Heart left ventricle (tissue), 16 donors: ENCODE measurements at places on chromosomes 13 and 19.
A peak's percentile ranks its signal among the peaks of the same experiment; 100 is the strongest.

- no peak for DNase-seq
Observed at GRCh38 chr19:56577719-56578602, 10.7 kb downstream of the ZNF470 start.

DNA sequence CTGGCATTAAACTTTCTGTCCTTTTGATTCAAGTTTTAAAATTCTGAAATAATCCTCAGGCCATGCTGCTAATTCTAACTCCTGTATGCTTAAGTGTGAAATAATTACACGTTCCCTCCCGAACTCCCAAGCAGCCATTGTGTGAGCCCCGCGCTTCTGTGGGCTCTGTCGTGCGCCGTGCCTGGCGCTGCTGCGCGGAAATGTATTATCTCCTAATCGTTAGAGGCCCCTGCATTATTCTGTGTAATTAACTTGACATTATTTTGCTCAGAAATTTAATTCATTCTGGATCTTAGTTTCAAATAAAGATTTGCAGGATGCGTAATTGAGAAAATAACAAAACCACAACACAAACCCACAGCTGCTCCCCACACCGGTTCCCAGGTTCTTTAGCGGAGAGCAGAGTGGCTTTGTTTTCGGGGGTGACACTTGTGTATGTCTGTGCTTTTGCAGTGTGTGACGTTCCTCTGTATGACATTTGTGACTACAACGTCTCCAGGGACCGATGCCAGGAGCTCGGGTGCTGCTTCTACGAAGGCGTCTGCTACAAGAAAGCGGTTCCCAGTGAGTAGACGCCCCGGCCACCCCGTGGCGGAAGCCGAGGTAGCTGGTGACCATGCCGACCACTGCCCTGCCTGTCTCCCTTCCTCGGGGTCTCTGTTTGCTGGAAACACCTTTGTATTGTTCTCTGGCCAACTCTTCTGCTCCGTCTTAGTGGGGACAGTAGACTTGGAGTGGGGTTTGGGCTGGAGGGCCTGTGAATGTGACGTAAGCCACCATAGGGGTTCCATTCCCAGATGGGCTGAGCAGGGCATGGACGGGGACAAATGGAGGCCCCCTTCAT lies 7.5 kb downstream of the TEX29 start:
- DNase-seq = no peak

GRCh38 chr13:74062933-74063332 lies 71.3 kb downstream of the KLF12 start:
- peak; percentile 64 for DNase-seq

DNA sequence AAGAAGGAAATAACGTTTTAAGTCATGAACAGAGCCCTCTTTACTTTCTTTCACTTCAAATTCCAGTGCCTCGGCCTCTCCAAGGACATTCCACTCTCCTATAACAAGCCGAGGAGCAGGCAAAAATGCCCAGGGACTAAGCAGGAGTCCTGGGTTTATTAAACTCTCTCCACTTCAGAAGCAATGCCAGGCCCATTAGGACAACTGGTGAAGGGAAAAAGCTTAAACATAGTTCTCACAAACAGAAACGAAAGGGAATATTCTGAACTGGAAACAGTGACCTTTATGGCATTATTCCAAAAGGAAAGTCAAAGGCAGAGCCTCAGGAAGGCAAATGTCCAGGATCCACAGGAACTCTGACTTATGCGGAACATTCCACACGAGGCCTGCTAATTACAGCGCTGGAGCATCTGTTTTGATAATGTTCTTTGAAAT lies 30.9 kb upstream of the MED4 start:
- peak; percentile 52 for DNase-seq

DNA sequence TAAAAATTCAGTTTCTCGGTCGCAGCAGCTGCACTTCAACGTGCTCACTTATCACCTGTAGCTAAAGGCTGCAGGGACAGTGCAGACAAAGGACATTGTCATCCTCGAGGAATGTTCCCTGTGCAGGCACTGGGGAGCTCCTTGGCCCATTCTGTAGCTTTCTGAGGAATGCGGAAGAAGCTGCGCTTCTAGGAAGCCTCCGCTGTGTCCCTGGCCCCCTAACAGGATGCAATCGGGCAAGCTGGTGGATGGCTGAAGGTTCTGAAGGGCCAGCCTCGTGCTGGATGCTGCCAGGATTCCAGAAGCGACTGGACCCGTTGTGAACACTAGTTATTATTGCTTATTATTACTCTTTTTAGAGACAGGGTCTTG lies 8.1 kb downstream of the ANO8 start:
- DNase-seq = no peak

- no peak for DNase-seq
Observed at GRCh38 chr19:5356428-5356827, 15.8 kb upstream of the PTPRS start.

GRCh38 chr13:67306742-67307141 lies 76.6 kb upstream of the PCDH9 start:
- DNase-seq = no peak

DNA sequence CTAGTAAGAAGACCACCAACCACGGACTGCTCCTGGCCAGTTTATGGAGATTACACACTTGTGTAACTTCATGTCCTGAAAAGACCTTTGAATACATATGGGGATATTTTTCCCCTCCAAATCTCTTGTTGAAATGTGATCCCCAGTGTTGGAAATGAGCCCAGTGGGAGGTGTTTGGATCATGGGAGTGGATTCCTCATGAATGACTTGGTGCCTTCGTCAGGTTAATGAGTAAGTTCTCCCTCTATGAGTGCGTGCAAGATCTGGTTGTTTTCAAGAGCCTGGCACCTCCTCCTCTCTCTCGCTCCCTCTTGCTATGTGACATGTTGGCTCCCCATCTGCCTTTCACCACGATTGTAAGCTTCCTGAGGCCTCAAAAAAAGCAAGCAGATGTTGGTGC lies 769.0 kb upstream of the SLITRK1 start:
- DNase-seq = peak; percentile 64

DNA sequence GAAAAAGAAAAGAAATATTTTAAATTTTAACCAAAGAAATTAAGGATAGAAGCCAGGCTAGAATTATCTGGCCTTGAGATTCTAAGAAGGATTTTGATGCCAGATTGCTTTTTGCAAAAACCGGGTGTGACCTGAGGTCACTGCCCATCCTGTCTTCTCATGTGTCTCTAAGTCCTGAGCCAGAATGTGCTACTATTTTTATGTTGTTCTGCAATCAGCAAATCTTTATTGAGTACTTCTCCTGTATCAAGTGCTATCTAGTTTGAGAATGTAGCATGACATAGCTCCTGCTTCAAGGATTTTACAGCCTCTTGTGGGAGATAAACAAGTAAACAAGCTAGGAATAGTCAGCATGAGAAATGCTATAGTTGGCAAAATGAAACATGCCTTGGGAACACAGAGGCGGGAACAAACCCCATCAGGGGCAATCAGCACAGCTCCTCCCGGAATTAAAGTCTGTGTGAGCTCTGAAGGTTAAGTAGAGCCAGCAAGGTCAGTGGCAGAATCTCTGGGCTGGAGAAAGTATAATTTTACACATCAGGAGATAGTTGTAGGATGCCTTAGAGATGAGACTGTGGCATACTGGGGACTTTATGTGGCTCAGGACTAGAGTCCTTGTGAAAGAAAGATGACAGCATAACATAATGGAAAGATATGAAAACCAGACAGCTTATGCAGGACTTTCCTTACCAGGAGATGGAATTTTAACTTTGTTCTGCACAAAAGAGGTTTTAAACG lies 899.5 kb upstream of the SLC10A2 start:
- no peak for DNase-seq

GRCh38 chr13:35784286-35784951 lies 307.9 kb upstream of the MAB21L1 start:
- no peak for DNase-seq

GRCh38 chr19:58047672-58048071 lies 11.4 kb upstream of the ZNF135 start:
- no peak for DNase-seq

- peak; percentile 42 for DNase-seq
Observed at GRCh38 chr19:40191836-40192646, 815 bp downstream of the MAP3K10 start.

DNA sequence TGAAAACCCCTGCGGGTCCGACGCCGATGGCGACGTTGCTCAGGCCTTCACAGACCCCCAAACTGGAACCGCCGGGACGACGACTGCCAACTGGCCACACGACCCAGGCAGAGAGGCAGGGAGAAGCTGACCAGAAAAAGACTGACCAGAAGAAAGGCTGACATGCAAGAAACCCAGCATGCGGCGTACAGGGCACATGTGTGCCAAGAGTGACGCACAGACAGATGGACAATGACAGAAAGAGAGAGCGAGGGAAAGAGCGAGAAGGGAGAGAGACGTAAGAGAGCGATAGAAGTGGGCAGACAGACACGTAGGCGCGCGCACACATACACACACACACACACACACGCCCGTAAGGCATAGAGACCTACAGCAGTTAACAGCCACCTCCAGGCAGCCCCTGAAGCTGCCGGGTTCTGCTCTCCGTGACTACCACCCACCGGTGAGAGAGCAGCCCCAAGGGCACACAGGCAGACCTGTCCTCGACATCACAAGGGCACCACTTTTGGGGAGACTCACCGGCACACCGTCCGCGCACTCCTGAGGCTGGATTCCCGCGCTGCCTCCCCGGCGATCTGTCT lies 67.2 kb upstream of the ZNF527 start:
- no peak for DNase-seq

DNA sequence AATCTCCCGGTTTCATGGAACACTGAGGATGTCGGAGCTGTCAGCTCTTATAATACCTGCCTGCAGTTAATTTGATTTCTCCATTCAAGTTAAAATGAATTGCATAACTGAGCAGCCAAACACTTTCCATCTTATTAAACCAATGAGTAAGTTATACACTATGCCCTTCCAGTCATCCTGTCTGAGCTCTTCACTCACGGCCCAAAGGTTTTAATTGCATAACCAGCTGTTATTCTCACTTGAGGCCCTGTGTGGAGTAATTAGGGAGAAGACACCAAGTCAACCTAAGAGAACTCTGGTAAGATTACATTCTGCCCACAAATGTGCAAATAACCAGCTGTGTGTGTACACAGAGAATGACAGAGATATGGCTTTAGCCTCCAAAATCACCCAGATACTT lies 303.5 kb downstream of the TBC1D4 start:
- no peak for DNase-seq

DNA sequence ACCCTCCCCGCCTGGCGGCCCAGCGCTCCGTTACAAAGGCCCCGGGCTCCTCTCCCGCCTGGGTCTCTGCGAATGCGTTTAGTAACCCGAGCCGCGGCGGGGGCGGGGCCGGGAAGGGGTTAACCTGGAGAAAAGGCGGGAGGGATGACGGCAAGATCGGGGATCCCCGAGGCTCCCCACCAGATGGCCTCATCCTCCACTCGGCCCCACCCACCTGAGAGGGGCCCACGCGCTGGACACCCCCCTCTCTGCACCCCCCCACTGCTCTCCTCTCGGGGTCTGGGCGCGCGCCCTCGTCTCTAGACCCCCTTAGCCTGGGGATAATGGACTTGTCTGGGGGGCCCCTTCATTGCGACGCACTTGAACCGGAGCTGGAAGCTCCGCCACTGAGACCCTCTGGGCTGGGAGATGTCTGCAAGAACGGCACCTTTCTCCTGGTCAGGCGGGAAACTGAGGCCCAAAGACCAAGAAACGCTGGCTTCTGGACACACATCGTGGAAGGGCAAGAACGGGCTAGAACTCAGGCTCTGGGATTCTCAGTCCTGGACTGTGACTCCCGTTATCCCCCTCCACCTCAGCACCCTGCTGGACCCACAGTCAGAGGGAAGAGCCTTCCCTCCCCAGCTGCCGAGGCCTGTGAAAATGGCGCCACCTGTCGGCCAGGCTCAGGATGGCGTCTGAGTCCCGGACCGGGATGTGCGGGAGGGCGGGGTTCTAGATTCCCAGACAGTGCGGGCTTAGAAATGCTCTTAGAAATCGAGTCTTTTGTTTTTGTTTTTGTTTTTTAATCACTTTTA lies 2.9 kb upstream of the LTBP4 start:
- DNase-seq = peak; percentile 89
